ENCODE measurements at places on chromosomes 12 and 14. TPM values are rescaled to one million over a fixed set of nuclear protein-coding genes. Genes with fewer than 3 reads are reported as not detected.

The SRGAP1 gene
- 5.5 TPM for total RNA-seq

The IFNG-AS1 gene
- total RNA-seq, result not detected

The LUM gene
- not detected for total RNA-seq

The PPM1H gene
- total RNA-seq, result 36.1 TPM

The GLT1D1 gene
- total RNA-seq, result 3.6 TPM

The PLEKHG7 gene
- not detected for total RNA-seq

GRCh38 chr14:89013098-89013504, 188.7 kb downstream of the TTC8 start:
- no peak for DNase-seq

DNA sequence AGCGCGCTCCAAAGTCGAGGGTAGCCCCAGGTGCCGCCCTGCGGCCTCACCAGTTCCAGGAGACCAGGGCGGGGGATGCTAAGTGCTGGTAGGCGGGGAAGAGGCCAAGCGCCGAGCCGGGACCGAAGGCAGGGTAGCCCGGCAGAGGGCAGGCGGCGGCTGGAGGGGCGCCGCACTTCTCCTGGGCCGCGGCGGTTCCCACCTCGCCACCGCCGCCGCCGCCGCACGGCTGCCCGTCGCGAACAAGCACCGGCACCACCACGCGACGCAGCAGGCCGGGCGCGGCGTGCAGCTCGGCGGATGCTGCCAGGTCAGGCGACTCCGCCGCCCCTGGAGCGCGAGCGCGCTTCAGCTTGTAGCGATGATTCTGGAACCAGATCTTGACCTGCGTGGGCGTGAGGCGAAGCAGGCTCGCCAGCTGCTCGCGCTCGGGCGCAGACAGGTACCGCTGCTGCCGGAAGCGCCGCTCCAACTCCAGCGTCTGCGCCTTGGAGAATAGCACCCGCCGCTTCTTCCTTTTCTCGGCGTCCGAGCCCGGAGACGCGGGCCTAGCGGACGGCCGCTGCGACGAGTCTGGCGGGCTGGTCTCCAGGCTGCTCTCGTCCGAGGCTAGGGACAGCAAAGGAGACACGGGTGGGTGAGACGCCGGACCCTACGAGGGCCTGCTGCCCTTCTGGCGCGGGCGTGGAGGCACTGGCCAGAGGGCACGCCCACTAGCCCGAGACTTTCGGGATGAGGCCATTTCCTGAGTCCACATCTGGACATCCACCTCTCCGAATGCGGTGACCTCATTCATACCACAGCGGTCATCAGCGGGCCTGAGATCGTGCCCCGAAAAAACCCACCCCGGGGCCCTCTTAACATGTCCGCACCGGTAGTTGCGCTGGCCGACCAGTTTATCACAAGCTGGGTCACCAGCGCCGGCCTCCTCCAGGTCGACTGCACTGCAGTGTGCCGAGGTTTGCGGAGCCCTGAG, 1.3 kb downstream of the NKX2-8 start:
- DNase-seq, result no peak

- no peak for DNase-seq
Observed at GRCh38 chr12:54421175-54421878, 2.3 kb upstream of the ITGA5 start.

DNA sequence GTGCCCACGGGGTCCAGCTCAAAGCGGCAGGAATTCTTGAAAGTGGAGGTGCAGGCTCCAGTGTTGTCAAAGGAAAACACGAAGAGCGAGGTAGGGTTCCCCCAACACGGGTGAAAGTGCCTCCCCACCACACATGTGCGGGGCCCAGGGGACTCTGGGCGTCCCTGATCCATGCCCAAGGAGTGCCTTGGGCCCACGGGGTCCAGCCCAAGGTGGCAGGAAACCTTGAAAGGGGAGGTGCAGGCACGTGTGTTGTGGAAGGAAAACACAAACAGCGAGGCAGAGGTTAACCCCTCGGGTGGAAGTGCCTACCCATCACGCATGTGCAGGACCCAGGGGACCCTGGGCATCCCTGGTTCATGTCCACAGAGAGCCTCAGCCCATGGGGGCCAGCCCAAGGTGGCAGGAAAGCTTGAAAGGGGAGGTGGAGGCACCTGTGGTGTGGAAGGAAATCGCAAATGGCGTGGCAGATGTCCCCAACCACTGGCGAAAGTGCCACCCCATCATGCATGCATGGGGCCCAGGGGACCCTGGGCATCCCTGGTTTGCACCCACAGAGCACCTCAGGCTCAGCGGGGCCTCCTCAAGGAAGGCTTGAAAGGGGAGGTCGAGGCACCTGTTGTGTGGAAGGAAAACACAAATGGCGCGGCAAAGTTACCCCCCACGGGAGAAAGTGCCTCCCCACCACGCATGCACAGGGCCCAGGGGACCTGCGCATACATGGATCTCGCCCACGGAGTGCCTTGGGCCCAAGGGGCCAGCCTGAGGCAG, 584.6 kb downstream of the ALG10 start:
- no peak for DNase-seq

DNA sequence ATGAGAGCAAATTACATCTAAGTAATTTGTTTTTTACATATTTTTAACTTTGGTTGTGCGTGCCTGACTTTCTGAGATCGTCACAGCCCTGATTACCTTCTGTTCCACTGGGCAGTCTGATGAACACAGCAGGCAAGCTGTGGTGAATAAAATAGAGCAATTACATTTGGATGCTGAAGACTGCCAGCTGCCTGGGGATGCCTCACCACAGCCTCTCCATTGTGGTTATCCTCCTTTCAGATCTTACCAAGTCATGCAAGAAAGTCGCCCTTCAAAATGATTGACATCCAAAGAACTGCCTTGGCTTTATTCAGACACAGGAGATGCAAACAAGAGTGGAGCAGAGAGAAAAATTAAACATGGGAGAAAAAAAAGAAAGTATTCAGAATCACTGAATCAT, 456.6 kb upstream of the TMPO start:
- DNase-seq, result no peak

DNA sequence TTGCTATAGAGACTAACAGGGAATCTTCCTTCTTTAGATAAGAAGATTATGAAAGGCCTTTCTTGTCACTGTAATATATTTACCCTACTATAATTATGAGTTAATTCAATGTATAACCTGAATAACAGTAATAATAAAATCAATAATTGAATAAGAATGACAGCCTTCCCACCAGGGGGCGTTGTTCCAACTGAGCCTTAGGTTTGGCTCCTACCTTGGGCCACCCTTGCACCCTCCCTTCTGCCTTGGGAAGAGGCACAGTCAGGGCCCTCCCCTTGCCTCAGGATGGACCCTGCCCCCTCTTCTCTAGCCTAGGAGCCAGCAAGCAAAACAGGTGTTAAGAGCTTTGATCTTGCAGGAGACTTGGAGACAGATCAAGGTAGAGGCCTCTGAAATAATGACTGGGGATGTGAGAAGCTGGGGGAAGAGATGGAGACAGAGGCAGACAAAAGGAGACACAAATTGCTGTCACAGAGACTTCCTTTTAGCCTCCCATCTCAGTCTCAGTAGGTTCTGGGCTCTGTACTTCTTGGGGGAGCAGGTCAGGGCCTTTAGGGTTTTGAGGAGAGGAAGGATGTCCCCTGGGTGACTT, 40.1 kb upstream of the CISTR start:
- DNase-seq, result peak; percentile 2

DNA sequence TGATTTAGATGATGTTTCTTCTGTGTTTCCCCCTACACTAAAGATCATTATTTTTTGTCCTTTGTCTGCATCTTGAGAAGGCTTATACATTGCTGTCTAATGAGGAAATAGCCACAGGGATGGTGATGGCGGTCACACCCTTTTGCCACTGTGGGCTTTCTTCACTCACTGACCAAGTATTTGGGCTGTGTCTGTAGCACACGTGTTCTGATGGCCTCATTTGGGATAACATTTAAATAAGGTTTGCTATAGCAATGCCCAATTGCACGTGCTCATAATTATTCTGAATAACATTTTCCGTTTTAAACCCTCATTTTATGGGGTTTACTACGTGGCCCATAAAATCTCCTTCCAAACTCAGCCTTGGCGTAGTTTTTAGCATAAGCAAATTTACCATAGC, 230.3 kb upstream of the PRICKLE1 start:
- DNase-seq, result no peak

- DNase-seq, result no peak
Observed at GRCh38 chr12:55697686-55698085, 10.0 kb downstream of the ITGA7 start.

DNA sequence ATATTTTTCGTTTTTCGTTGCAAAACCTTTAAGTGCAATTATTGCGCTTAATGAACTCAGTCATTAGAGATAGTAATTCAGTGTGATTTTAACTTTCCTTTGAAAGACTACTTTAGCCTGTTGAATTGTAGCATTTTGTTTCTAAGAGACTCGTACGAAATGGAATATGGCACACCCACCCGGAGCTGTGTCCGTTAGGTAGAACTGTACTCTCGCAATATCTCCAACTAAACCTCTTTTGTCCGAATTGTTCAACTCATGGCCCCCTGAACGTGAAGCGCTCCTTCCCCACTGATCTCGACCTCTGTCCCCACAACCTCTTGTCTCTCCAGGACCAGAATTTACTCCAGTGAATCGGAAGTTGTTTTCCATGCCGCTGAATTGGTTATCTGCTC, 800 bp downstream of the PCNX4 start:
- no peak for DNase-seq

DNA sequence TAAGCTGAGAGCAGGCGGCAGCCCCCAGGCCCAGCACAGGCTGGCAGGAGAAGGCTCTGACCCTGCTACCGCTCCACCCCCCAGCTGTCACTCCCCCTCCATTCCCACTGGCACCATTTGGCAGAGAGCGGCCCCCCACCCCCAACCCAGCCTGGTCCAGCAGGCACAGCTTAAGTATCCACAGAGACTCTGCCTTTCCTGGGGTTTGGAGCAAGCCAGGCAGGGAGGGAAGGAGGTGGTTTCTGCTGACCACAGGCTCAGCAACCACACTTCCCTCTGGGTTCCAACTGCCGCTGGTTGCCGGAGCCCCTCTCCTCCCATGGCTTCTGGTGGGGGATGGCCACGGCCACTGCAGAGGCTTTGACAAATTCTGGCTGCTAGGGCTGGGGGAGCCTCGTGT, 30.5 kb upstream of the CCND2 start:
- DNase-seq, result no peak

DNA sequence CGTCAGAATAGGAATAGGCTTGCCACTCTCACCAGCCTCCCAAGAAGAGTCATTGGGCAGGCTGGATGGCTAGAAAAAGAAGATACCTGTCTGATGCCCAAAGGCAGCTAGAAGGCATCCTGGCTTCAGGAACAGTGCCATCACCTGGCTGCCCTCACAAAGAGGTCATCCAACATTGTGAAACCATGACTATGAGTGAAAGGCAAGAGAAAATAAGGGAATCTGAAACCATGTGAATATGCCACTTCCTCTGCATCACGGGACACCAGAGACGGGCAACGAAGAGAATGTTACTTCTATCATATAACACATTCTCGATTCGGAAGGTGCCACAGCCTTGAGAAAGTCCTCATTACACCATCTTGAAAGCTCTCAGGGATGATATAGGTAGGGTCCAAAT, 182.0 kb downstream of the DAD1 start:
- no peak for DNase-seq

GRCh38 chr12:39003541-39004155, 98.3 kb upstream of the CPNE8 start:
- no peak for DNase-seq

Data from H1 (cell line).